ENCODE measurements at places on chromosomes 16 and 17.

DNA sequence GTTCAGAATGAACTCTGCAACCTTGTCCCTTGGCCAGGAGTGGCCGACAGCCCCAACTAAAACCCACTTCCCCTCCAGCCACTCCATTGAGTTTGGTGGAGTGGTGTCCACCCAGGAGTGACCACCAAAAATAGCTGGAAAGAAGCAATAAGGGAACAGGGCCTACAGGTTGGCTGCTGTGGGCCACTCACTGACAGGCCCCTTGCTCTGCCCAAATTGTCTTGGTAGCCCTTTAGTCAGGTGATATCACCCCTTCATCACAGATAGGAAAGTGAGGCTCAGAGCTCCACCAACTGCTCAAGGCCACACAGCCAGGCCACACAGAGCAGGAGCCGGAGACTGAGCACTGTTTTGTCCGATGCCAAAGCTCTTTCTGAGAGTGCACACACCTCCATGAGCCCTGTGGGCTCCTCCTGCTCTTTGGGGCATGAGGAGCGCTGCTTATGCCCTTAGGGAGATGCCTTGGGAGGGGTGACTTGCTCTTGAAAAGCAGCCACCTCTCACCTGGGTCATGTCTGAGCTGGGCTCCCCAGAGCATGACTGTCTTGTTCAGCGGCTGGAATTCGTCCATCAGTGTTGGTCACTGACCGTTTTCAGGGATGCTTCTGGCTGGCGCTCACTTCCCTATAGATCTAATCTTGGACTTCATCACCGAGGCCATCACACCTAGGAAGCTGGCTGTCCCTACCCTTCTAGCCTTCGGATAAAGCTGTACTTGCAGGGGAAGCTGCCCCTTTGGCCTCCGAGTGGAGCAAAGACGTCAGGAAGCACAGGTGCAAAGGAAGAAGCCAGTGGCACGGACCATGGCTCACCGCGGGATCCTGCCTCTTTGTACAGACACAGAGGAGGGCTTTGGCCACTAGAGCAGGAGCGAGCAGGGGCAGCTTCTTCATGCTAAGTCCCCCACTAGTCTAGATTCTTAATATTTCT is 186.0 kb upstream of the ZNF469 start:
- no peak for DNase-seq

DNA sequence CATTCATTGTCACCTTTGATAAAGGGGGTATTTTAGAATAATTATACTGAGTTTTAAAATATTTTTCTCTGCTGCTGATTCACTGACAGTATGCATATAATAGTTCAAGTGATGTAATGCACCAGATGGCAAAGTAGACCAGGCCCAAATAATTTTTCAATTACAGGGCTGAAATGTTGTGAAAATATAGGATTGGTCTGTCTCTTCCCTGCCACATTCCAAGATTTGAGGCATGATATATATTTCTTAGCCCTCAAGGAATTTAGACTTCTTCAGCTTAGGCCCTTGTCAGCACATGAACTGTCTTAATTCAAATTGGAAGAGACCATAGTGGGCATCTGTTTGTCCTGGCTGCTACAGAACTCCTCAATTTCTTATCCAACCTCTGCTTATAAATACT is 39.2 kb upstream of the SLC12A3 start:
- DNase-seq, result no peak

- DNase-seq, result peak; percentile 15
Observed at GRCh38 chr17:78151514-78152008, 5.4 kb downstream of the C17orf99 start.

DNA sequence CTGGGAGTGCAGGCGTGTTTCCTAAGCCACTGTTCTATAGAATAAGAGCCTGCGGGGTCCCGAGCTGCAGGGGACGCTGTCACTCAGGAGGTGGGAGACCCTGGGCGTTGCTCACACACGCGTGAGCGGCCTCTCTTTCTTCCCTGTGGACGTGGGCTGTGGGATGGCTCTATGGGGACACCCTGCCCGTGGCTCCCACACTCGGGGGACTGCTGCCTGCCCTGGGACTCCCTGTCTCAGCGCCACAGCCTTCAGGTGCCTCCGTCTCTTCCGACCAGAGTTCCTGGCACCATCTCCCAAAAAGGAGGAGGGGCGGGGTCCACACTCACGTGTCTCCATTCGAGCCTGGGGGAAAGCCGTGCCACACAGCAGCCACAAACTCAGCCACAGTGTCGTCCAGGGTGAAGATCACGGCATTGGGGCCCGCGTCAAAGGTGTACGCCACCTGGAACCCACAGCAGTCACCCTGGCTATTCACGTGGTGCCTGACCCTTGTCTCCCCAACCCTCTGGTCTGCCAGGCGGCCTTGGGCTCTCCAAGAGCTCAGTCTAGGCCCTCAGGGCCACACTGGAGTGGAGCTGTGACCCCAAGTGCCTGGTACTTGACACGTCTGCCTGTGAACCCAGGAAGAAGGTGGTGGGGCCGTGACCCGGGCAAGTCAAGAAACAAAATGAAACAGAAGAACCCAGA is 3.7 kb upstream of the CYBA start:
- no peak for DNase-seq

GRCh38 chr17:28290703-28291102 is 28.3 kb upstream of the TMEM97 start:
- no peak for DNase-seq

DNA sequence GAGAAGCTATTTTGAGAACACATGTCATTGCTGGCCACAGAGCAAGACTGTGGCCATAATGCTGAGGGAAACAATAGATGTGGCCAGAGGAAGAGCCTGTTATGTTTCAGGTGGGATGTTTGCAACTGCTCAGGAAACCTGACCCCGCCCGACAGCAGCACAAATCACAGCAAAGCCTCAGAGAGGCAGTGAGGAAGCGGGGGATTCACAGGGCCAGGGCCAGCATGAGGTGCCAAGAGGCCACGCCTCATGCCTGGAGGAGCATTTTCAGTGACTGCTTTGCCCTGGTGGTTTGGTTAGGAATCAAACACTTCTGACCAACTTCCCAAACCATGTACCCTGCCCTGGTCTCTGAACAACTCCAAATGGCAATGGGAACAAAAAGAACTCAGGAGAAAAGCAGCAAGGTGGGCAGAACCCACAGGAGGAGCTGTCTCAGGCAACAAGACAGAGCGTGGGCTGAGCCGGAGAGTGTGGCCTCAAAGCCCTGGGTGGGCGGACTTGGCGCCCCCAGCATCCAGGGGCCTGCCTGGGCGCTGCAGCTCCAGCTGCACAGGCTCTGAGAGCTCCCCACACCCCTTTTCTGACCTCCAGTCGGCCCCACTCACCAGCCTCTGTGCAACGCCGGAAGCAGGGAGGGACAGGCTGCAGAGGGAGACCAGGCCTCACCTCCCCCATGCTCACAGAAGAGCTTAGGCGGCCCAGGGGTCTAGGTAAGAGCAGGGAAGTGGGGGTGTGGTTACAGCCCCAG is 20.6 kb downstream of the HIC1 start:
- DNase-seq, result no peak

DNA sequence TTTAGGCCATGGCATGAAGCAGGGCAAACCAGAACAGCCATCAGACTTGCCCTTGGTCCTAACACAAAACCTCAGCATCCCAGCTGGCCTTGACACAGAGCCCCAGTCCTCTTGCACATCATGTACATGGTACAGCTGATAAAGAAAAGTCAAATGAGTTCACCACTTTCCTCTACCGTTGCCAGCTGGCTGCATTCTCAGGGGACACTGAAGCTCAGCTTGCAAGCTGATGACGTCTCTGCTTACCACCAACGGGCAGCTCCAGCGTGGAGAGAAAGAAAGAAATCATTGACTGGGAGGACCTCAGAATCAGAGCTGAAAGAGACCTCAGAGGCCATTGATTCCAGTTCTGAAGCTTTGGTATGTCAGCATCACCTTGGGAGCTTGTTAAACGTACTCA is 80.7 kb upstream of the CES5A start:
- no peak for DNase-seq

DNA sequence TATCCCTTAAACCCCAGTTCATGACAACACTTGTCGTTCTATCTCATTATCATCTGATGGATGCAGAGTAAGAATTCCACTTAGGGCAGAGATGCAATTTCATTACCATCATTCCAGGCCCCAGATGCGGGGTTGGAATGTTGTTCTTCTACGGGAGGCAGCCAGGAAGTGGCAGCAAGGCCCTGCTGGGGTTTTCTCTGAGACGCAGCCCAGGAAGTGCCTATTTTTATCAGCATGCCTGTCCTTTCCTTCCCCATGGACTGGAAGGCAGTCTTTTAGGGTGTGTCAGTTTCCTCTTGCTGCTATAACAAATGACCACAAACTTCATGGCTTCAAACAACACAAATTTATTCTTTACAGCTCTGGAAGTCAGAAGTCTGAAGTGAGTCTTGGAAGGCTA is 246.6 kb upstream of the DYNLRB2 start:
- DNase-seq, result no peak

DNA sequence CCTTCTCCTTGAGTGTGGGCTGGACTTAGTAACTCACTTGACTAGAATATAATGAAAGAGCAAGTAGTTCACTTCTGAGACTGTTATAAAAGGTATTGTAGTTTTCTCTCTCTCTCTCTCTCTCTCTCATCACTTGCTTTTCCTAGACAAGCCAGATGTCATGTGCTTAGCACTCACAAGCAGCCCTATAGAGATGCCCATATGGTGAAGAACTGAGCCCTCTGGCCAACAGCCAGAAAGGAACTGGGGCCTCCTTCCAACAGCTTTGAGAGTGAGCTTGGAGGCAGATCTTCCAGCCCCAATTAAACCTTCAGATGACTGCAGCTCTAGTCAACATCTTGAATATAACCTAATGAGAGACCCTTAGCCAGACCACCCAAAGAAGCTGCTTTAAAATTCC is 440.5 kb downstream of the GRIN2A start:
- DNase-seq, result no peak

GRCh38 chr16:67349172-67349571 is 22.6 kb downstream of the LRRC36 start:
- DNase-seq, result peak; percentile 3

Measured in astrocyte of the cerebellum (primary cell).